Gastroesophageal sphincter (tissue), 4 donors: ENCODE measurements at places on chromosomes 7 and 10.

- no peak for ATAC-seq
These were observed 70.5 kb upstream of the LRRC17 start for GRCh38 chr7:102842284-102842683.

- ATAC-seq = no peak
These were observed 1.9 kb downstream of the KCTD7 start for GRCh38 chr7:66630531-66630930.

- no peak for ATAC-seq
These were observed 30.3 kb downstream of the C1GALT1 start for GRCh38 chr7:7212612-7213011.

GRCh38 chr10:24288581-24288980 is 79.6 kb downstream of the KIAA1217 start:
- no peak for ATAC-seq

DNA sequence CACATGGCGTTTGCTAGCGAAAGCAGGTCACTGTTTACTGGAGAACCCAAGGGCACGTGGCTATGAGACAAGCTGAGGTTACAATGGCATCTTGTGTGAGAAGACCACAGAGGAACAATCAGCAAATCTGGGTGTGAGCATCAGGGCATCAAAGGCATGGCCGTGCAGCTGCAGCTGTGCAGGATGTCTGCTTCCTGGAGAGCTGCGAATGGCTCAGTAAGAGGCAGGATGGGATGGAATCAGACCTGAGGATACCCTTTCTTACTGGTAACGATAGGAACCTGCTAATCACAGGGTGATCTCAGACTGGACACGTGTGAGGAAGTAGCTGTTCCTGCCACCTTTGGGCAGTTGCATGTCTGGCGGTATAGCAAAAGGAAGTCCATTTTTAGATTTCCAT is 119.5 kb downstream of the RNF216 start:
- peak; percentile 34 for ATAC-seq

DNA sequence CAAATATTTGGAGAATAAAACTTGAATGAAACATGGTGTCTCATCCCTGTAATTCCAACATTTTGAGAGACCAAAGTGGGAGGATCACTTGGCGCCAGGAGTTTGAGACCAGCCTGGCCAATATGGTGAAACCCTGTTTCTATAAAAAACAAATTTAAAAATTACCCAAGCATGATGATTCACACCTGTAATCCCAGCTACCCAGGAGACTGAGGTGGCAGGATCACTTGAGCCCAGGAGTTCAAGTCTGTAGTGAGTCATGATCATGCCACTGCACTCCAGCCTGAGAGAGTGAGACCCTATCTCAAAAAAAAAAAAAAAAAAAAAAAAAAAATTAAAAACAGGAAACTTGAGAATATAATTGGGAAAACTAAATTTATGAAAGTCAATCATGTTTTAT is 481.1 kb downstream of the SEMA3D start:
- ATAC-seq = no peak

GRCh38 chr7:157150882-157151281 is 12.2 kb downstream of the UBE3C start:
- no peak for ATAC-seq

DNA sequence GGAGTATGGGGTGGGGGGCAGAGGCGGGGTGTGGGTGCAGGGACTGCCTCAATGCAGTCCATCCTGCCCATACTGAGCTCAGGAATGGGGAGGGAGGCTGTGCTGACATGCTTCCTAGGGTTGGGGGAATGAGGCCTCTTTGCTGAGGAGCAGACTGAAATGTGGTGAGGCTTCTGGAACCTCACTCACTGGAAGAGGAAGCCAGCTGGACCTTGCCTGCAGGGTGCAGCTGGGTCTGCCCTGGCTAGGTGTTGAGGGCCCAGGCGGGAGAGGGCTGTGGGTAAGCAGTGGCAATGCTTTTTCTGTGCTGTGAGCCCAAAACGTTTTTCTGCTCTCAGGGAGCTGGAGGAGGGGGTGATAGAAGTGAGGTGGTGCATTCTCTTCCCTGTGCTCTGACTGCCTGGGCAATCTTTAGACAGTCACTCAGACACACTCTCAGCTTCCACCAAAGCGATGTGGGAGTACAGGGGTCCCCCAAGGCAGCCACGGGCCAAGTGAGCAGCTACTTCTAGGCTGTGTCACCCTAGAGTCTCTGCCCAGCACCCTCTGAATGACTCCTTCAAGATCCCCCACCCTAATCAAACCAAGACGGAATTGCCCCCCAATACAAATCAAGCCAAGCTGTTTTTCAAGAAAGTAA is 41.1 kb upstream of the BMPR1A start:
- ATAC-seq = no peak

DNA sequence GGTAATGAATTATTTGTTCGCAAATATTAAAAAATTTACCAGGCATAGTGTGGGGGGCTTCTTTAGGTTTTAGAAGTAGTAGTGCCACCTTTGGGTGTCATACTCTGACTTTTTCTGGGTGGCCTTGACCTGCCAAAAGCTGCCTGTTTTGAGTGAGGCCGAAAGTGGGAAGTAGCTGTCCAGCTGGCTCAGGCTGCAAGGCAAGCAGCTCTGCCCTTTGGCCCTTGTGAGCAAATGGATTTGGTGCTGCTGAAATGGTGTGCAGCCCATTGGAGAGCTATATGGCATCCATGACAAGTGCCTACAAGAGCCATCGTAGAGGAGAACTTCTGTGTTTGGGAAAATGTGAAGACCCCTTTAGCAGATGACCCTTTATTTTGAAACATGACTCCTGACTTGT is 20.2 kb upstream of the ICA1 start:
- ATAC-seq = no peak

- ATAC-seq = no peak
These were observed 256.2 kb upstream of the CACNA2D1 start for GRCh38 chr7:82699773-82700186.

GRCh38 chr10:101285519-101286070 is 56.3 kb upstream of the LBX1 start:
- ATAC-seq = no peak

DNA sequence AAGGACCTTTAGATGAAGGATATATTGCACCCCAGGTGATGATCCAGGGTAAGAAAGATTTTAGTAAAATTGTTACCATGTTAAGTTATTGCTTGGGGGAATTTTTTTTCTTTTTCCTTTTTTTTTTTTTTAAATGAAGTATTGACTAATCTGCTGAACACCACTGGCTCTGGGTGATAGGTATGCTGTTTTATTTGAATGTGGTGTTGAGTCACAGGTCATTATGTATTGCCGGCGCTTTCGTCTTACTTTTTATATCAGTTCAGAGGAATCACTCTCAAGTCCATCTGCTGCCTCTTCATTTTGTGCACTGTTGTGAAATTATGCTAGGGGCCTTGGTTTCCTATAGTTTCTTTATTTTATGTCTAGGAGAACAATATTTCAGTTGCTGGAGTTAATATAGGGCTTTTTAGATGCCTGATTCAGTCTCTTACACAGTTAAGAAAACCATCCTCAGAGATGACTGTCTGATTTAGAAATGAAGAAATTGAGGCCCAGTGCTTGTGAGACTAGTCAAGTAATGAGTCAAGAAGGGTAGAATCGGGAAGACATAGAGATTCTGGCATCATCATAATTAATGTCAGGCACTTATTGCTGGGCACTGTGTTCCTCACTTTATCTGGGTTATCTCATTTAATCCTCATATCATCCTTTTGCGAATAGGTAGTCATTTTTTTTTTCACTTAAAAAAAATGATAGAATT is 38.7 kb downstream of the NRF1 start:
- no peak for ATAC-seq

GRCh38 chr7:139659922-139660316 is 117.9 kb downstream of the HIPK2 start:
- no peak for ATAC-seq

DNA sequence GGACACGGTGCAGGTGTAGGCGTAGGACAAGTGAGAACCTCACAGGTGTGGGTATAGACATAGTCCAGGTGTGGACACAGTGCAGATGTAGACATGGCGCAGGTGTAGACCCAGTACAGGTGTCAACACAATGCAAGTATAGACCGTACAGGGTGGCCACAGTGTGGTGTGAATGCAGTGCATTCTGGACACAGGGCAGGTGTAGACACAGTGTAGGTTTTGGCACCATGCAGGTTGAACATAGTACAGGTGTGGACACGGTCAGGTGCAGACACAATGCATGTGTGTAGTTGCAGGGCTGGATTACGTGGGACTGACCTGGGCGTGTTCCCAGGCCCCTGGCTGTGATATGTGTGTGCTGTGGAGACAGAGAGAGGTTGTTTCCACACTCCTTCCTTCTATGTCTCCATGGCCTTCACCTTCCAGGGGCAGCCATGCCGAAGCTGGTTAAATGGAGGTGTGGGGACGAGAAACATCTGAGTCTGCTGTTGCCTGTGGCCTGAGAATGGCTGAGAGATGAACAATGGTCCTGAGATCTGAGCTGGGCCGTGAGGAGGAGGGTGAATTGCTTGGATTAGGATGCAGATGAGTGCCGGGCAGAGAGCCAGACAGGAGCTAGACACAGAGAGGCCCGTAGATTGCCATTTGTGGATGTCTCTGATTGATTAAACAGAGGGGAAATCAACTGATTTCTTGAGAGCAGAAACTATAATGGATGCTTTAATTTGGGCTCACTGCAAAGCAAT is 343.9 kb upstream of the SHH start:
- ATAC-seq = no peak

DNA sequence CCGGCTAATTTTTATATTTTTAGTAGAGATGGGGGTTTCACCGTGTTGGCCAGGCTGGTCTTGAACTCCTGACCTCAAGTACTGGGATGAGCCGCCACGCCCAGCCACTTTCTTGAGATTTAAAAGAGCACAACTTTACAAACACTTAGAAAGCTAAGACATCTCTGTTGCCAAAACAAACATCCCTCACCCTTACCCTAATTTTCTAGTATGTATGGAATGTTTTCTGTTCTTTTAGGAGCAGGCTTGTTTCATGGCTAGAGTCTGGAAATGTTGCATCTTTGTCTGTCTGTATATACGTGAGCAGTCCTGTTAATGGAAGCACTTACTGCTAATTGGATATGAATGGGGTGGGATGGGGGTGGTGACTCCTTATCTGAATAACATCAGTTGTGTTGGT is 2.9 kb downstream of the OLAH start:
- ATAC-seq = no peak

DNA sequence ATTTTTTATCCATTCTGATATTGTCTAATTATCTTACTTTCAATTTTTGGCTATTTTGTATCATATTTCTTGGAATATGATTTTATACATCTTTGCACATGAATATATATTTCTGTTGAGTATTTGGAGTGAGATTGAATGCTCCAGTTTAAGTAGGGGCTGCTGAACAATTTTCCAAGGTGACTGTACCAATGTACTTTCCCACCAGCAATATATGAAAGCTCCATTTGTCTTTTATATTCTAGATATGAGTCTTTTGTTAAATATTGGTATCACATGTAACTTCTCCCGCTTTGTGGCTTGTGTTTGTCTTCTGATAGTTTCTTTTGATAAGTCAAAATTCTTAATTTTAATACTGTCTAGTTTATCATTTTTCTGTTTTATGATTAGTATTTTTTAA is 144.6 kb upstream of the MDFIC start:
- no peak for ATAC-seq

- ATAC-seq = no peak
These were observed 73.0 kb downstream of the COL26A1 start for GRCh38 chr7:101435461-101436220.

GRCh38 chr7:94620703-94621118 is 35.2 kb downstream of the SGCE start:
- peak; percentile 92 for ATAC-seq

- ATAC-seq = no peak
These were observed 14.0 kb upstream of the HBP1 start for GRCh38 chr7:107154826-107155225.

- ATAC-seq = no peak
These were observed 18.7 kb upstream of the PRKAG2 start for GRCh38 chr7:151895631-151896031.

DNA sequence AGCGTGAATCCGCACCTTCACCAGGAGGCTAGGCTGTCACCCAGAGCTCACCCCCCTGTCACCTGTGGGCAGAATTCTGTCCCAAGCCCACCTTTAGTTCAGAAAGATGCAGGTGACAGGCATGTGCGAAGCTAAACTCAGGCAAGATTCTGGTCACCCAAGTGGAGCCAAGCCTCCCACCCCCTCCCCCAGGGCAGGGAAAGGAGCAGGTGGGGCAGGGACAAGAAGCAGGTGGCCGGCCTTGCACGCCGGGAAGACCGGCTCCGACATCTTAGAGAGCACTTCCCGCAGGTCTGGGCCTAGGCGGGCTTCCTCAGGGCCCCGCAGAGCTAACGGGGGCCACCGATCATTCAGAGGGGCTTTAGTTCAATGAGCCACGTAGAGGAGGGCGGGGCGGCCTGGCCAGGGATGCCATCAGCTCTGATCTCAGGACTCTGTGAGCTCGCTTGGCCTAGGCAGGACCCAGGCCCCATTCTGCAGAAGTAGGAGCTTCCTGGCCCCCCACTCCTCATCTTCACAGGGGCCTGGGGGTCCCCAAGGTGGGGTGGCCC is 19.9 kb downstream of the UNCX start:
- no peak for ATAC-seq

GRCh38 chr7:27192546-27193334 is 7.2 kb downstream of the HOXA13 start:
- peak; percentile 45 for ATAC-seq

DNA sequence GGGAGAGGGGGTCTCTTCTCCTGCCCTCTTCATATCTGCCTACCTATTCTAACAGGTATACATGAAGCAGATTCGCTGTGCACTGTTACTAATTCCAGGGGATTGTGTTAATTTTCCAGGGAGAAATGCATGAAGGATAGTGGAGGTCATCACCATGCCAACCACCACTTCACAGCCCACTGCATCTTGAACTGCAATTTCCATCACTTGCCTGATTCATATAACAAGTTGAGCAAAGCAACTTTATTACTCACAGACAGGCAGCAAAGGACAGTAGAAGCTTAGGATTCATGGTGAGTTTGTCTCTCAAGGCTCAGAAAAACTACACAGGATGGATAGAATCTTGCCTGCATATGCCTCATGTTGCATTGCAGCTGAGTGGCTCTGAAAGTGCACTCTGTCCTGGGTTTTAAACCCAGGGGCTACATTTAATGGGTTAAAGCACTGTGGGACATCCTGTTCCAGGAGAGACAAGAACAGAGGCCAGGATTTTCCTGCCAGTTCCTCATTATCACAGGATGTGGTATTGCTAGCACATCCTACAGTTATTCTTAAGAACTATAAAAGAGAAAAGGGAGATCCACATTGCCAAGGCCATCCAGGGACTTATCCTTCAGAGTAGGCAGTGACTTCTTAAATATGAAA is 136.9 kb upstream of the PRSS1 start:
- ATAC-seq = no peak

- no peak for ATAC-seq
These were observed 28.9 kb downstream of the OAT start for GRCh38 chr10:124389613-124390361.

GRCh38 chr7:1969459-1970284 is 263.1 kb downstream of the MAD1L1 start:
- ATAC-seq = no peak

GRCh38 chr10:78401624-78402367 is 368.1 kb downstream of the RPS24 start:
- no peak for ATAC-seq
